ENCODE measurements at places on chromosomes 1 and 21.

- DNase-seq, result no peak
Measured at GRCh38 chr1:66290761-66291530, 243.0 kb upstream of the SGIP1 start.

DNA sequence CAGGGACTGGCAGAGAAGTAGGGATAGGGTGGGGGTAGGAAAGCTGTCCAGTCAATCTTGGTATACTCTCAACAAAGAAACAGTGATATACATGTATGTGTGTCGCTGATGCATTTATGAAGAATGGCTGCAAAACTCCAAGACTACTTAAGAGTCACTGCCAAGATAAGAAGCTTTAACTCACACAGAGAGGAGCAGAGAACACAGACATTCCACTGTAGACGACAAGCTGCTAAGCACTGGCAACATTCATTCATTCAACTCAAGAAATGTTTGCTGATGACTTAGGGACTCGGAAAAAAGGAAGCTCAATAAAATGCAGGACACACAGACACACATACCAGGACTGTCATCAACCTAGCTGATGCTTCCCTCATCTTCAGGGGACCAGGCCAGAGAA, 5.5 kb downstream of the CTNNBIP1 start:
- no peak for DNase-seq

- DNase-seq, result no peak
Measured at GRCh38 chr1:190138266-190138665, 339.4 kb downstream of the BRINP3 start.

DNA sequence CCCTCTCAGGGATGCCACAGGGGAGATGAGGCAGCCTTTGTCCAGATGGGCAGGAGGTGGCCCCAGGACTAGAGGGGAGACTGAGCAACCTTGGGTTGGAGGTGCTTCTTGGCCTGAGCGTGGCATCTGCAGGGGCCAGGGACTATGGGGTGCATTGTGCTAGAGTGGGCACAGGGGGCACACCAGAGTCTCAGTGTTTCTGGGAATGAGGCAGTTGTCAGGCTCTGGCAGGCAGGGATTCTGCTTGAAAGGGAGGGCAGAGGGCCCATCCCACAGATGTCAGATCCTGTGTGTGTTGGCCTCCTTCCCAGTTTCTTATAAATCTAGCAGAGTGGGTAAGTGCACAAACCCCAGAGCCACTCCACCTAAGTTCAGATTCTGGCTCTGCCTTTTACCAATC, 13.7 kb downstream of the LGR6 start:
- DNase-seq, result no peak

GRCh38 chr1:225253784-225254183, 174.1 kb downstream of the LBR start:
- no peak for DNase-seq

DNA sequence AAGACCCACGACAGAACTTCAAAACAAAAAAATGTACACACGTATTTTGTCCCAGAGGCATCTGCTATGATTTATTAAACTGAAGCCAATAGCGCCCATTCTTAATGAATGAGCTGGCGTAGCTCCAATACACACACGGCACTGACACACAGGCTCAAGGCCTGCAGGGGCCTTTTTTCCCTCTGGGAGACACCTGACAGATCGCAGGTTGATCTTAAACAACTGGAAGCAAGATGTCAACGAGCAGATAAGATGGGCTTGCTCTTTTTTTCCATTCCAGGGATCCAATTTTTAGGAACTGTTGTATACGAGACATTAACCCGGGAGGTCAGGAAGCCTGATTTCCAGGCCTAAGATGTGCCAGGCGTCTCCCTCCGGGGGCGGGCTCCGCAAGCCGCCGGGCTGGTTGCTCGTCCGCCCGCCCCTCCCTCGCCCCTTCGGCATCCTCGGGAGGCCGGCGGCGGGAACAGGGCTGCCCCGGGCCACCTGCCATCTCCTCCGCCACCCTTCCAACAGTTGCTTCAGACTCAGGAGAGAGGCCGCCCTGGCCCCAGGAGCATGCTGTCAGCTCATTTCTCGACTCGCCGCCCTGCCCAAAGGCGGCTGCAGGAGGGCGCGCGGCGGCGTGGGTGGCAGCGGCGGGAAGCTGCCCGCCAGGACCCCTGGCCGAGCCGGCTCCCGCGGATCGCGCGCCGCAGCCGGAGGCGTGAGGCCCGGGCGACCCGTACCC, 735 bp downstream of the TTC13 start:
- no peak for DNase-seq

DNA sequence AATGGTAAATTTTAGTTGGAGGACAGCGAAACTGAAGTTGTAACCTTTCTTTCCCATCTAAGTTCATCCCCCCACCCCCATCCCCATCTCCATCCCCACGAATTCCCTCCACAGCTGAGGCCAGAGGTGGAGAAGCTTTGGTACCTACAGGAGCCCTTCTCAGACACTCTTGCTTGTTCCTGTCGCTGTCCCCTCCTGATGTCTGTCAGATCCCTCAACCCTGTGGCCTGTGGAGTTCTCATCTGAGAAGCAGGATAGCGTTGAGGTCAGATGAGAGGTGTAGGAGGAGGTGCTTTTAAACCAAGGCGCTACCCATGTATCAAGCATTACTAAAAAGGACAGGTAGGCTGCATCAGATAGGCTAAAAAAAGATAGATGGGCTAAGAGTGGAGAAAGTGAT, 769 bp downstream of the NTPCR start:
- no peak for DNase-seq

DNA sequence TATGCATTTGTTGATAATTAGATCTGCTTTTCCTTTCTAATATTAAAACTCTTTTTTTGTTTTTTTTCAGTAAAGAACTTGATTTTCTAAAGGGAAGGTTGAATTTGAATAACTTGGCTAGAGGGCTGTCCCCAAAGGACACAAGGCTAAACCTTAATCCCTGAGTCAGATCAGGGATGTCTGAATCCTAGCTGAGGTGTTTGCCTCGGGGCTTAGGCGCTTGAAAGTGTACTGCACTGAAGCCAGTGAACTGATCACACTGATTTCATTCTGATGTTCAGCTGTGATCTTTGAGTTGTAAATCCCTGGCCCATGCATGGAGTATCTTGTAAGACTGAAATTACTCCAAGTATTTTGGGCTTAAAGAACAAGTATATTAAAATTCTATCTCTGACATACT, 42.8 kb downstream of the MTR start:
- DNase-seq, result no peak

GRCh38 chr1:171107262-171107940, 16.7 kb downstream of the FMO3 start:
- no peak for DNase-seq

- DNase-seq, result no peak
Measured at GRCh38 chr1:110873856-110874255, 908 bp downstream of the CD53 start.

- no peak for DNase-seq
Measured at GRCh38 chr1:76048219-76048618, 26.3 kb upstream of the ST6GALNAC3 start.

GRCh38 chr1:3902111-3902511, 2.0 kb upstream of the C1orf174 start:
- no peak for DNase-seq

DNA sequence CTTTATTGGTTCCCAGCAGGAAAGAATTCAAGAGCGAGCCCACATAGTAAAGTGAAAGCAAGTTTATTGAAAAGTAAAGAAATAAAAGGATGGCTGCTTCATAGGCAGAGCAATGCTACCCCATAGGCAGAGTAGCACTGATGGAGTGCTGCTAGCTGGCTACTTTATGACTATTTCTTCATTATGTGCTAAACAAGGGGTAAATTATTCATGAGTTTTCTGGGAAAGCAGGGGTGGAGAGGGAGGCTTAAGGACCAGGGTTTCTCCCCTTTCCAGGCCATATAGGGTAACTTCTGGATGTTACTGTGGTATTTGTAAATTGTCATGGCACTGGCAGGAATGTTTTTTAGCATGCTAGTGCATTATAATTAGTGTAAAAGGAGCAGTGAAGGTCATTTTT, 1271.4 kb downstream of the KCNT2 start:
- DNase-seq, result no peak

DNA sequence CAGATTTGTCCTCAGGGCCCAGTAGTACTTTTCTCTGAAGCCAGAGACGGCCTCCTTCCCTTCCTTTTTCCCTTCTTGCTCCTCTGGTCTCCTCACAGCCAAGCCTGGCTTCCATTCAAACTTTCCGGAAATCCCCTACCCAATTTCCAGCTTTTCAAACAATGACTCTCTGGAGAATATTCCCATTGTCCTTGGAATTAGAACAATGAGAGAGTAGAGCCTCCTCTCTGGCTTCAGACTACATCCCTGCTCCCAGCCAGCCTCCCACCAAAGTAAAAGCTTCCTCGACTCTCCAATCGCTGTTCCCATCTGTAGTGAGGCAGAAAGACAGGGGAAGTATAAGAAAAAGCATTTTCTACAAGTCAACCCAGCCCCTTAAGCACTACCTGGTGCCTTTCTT, 77.7 kb upstream of the SOX13 start:
- no peak for DNase-seq

GRCh38 chr1:27361553-27361952, 5.2 kb downstream of the MAP3K6 start:
- DNase-seq, result no peak

DNA sequence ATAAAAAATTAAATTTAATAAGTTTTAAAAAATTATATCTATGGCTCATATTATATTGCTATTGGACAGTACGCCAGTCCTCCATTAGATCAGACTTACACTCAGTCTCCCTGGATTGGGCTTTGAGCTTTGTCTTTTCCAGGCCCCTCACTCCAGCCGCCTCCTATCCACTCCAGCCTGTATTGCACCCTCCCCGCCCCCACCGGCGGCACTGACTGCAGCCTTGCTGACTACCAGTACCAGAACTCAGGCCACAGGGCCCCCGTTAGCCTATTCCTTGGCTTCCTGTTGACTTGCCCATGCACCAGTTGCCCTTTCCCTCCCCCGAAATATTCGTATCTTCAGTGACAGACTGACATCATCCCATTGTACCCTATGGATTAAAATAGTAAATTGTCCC, 127.9 kb downstream of the CSMD2 start:
- DNase-seq, result no peak

- DNase-seq, result no peak
Measured at GRCh38 chr1:78047631-78048030, 1.9 kb downstream of the GIPC2 start.

GRCh38 chr1:48681476-48682305, 95.0 kb downstream of the BEND5 start:
- no peak for DNase-seq

DNA sequence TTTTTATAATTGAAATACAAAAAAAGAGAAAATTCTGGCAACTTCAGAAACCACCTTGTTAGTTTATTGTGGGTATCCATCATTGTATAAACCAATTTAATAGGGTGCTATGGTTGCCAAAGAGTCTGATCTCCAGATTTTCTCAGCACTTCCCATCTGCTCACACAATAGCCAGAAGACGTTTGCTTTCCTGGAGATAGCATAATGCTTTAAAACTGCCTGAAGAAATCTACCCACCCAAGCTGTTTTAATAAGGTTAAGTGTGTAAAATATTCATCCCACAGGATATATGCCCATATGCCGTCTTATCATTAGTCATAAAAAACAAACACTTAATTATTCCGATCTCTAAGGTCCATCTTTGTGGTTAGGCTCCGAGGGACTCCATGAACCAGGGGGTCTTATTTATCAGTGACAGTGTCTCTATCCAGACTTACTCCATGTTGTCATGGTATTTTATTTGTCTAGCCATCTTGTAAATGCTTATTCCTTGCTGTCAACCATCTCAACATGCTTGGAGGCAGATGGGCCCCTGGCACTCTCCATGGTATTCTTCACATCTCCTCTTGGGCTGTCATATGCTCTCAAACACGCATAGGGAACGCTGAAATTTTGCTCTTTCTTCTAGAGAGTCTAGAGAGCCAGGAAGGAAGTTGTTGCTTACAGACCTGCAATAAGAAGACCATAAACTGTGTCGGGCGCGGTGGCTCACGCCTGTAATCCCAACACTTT, 58.5 kb downstream of the MAP10 start:
- DNase-seq, result no peak

DNA sequence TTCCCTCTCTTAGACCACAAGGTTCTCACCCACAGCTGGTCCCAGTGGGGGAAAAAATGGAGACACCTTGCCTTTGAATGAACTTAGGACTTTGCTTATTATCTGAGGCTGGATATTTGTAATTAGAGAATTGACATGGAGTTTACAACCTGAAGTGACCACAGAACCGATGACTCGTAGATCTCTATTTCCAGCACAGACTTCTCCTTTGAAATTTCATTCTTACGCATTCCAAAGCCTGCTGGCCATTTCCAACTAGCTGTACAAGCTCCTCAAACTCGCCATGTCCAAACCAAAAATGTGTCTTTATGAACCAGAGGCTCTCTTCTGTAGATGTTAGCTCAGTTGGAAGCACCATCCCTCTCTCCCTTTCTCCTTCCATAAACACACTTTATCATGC, 12.0 kb downstream of the RAB7B start:
- DNase-seq, result no peak

DNA sequence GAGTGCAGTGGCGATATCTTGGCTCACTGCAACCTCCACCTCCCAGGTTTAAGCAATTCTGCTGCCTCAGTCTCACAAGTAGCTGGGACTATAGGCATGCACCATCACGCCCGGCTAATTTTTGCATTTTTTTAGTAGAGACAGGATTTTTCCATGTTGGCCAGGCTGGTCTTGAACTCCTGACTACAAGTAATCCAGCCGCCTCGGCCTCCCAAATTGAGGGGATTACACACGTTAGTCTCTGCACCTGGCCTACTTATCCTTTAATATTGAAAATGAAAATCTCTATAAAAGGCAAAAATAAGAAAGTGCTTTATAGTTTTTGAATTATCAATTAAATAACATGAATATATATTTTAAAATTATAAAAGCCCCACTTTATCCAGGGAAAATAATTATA, 190.6 kb downstream of the DPYD start:
- DNase-seq, result no peak

GRCh38 chr1:16026723-16027484, 5.1 kb downstream of the CLCNKA start:
- DNase-seq, result no peak

DNA sequence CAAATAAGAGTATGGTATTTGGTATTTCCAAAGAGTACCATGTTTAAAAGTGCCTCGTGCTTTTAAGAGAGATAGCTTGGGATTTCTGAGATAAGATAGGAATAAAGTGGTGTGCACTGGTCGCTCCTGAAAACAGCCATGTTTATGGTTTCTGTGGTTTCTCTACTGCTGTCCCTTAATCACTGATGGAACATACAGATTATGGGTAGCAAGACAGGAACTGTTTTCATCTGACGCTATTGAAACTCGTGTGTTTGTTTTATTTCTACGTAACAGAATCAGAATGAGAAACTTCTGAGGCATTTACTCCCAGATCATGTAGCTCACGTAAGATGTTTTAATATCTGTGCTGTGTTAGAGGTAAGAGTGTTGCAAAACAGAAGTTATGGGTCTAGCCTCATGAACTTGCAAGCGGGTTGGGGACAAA, 126.0 kb downstream of the KIAA0319L start:
- no peak for DNase-seq

DNA sequence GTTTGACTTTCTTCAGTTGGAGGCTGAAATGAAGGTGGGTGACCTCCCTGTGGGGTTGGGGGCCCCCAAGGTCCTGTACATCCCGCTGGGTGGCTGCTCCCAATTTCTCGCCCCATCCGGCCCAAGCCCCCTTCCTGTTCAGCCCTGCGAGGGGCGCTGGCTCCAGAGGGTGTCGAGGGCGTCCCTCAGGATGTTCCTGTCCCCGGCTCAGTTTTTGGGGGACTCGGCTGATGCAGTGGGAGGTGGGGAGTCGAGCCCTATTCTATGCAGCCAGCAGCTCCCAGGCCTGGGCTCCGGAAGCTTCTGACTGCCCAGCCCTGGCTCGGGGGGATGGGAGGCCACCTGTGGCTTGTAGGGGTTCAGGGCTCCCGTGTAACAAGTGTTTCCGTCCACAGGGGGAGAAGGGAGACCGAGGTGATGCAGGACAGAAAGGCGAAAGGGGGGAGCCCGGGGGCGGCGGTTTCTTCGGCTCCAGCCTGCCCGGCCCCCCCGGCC, 38.2 kb downstream of the SLC19A1 start:
- no peak for DNase-seq
